Natural killer cell (primary cell): ENCODE measurements at places on chromosomes 11 and 22. TPM values are rescaled to one million over a fixed set of nuclear protein-coding genes. Genes with fewer than 3 reads are reported as not detected.
A peak's percentile ranks its signal among the peaks of the same experiment; 100 is the strongest.

DNA sequence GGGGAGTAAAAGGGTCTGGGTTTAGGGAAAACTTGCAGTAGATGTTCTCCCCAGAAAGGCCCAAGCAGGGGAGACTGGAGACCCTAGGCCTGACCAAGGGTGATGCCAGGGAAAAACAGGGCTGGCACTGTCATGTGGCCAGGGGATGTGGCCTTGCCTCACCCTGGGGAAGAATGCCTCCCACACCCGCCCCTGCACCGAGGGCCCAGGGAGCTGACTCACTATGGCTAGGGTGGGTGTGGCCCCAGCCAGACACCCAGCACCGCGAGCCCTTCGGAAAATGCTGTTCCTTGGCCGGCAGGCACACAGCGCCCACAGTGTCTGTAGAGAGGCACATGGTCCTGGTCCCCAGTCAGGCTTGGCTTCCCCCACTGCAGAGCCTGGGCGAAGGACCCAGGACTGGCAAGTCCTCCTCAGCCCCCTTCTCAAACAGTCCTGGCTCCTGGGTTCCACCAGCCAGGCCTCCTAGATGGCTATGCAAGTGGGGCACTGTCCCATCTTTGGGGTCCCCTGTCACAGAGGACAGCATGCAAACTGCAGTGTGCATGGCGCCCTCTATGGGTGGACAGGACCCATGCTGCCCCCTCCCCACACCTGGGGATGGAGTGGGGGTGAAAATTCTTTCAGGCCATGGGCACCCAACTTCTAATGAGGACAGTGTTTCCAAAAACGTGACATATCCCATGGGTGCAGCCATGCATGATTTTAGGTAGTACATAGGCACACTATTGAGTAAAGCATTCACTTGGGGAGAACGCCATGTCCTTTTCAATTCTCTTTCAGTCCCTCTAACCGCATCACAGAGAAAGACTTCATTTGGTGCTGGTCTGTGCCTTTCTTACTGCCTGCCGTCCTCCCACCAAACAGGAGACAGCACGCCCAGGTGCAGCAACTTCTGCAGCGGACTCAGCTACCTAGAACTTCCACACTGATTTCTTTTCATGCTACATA is 15.2 kb downstream of the TMPRSS5 start:
- DNase-seq = no peak
- no peak overlapping the region for H3K27ac ChIP-seq
- H3K4me1 ChIP-seq = no peaks in the 10 kb centered on the region
- no peak overlapping the region for H3K4me3 ChIP-seq

DNA sequence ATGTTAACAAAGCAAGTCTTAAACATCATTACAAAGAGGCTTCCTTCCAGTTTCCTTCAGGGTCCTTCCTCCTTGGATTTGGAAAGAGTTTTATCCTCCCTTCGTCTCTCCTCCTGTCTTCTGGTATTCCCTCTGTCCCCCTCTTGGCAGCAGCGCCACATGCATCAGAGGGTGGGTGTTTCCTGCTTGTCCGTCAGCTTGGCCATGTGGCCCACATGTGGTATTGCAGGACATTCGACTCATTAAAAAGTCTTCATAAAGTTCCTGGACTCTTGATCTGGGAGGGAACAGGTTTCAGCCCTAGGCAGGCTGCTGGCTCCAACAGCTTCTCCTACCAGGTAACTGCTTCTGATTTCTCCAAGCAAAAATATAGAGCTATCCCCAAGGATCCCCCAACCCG is 189.8 kb downstream of the CSNK2A3 start:
- H3K4me1 ChIP-seq = no peaks in the 10 kb centered on the region
- no peak for DNase-seq
- H3K27ac ChIP-seq = no peak overlapping the region

- H3K4me3 ChIP-seq = no peak overlapping the region
- H3K36me3 ChIP-seq = no peaks in the 10 kb centered on the region
- peaks cover 3% of the 10 kb centered on the region for H3K4me1 ChIP-seq
Observed at GRCh38 chr11:66415423-66415822, 5.4 kb upstream of the NPAS4 start.

- H3K27me3 ChIP-seq = no peaks in the 10 kb centered on the region
- H3K36me3 ChIP-seq = no peaks in the 10 kb centered on the region
- H3K27ac ChIP-seq = no peak overlapping the region
- no peak for DNase-seq
Observed at GRCh38 chr11:41533761-41534160, 74.3 kb upstream of the LRRC4C start.

DNA sequence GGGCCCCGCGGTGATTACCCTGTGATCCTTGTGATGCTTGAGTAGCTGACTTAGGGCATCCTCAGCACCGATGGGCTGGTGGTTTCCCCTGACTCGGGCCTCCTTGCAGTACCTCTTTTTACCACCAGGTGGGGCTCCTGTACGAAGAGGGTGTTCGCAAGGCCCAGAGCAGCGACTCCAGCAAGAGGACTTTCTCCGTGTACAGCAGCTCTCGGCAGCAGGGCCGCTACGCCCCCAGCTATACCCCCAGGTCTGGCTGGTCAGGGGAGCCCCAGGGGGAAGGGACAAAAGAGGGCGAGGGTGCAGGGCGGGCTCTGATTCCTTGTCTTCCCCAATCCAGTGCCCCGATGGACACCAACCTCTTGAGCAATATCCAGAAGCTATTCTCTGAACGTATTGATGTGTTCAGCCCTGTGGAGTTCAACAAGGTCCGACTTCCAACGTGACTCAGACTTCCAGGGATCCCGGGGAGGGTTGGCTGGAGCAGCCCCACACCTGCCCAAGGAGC is 1.3 kb upstream of the TM7SF2 start:
- peaks cover 17% of the 10 kb centered on the region for H3K36me3 ChIP-seq
- DNase-seq = peak; percentile 96

DNA sequence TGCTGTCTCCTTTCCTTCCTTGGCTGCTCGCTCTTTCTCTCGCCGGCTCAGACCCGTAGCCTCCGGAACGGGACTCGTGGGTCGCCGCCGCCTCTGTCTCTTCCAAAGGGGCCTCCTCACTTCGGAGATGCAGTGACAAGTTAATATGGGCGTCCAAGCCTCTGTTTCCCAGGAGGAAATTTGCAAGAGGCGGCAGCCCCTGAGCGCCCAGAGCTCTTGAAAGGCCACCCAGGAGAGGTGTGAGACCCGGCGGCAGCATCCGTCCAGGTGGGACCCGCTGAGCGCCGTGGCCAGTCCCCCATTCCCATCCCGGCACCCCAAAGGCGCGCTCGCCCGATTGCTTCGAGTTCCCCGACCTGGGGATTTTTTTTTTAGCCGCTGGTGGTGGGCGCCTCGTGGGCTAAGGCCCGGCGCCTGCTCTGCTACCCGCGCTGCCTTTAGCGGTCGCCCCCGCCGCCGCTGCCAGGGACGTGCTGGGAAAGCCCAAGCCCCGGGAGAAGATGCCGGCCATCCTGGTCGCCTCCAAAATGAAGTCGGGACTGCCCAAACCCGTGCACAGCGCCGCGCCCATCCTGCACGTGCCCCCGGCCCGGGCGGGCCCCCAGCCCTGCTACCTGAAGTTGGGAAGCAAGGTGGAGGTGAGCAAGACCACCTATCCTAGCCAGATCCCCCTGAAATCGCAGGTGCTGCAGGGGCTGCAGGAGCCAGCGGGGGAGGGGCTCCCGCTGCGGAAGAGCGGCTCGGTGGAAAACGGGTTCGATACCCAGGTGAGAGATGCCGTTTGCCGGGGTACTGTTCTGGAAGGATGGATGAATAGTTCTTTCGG is 772 bp downstream of the NAV2 start:
- no peak overlapping the region for H3K27ac ChIP-seq
- peaks cover 28% of the 10 kb centered on the region for H3K27me3 ChIP-seq

DNA sequence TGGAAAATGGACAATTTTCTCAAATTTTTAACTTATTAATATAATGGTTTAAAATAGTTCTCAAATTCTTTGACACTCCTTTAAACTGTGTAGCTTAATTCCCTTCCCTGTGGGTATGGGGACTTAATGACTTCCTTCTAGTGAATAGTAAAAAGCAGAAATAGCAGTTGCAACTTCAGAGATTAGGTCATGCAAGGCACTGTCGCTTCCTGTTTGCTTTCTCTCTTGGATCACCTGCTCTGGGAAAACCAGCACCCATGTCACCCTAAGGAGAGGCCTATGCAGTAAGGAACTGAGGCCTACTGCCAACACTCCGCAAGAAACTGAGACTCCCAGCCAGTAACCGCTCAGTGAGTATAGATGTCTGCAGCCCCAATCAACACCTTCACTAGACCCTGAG is 5.5 kb upstream of the PANX3 start:
- DNase-seq = no peak
- H3K27me3 ChIP-seq = no peaks in the 10 kb centered on the region
- H3K4me3 ChIP-seq = no peak overlapping the region
- H3K36me3 ChIP-seq = no peaks in the 10 kb centered on the region

DNA sequence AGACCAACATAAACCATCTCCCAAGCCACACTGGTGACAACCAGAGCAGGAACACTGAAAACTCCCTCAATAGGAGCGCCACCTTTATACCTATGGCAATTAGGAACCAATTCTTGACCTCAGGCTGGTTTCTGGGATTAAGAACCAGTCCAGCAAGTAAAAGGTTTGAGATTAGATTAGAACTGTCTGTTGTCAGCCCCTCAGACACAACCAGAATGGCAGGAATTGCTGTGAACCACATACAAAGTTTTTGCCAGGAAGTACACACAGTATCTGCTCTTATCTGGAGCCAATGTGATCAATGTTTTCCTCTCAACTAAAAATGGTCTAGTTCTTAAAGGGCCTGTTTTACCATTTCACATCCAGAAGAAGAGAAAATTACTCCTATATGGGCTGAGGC is 55.2 kb downstream of the RBFOX2 start:
- no peak overlapping the region for H3K4me3 ChIP-seq
- no peaks in the 10 kb centered on the region for H3K4me1 ChIP-seq
- H3K36me3 ChIP-seq = no peaks in the 10 kb centered on the region

GRCh38 chr22:47114813-47115517 is 352.5 kb downstream of the TBC1D22A start:
- H3K4me3 ChIP-seq = no peak overlapping the region
- peaks cover 18% of the 10 kb centered on the region for H3K36me3 ChIP-seq
- H3K27me3 ChIP-seq = no peaks in the 10 kb centered on the region
- no peak for DNase-seq
- H3K4me1 ChIP-seq = no peaks in the 10 kb centered on the region

GRCh38 chr11:93756748-93757147 is 15.3 kb downstream of the C11orf54 start:
- H3K4me1 ChIP-seq = no peaks in the 10 kb centered on the region
- H3K4me3 ChIP-seq = no peak overlapping the region
- peaks cover 48% of the 10 kb centered on the region for H3K36me3 ChIP-seq
- H3K27ac ChIP-seq = no peak overlapping the region

- H3K4me3 ChIP-seq = no peak overlapping the region
- no peak for DNase-seq
- no peaks in the 10 kb centered on the region for H3K4me1 ChIP-seq
- H3K36me3 ChIP-seq = no peaks in the 10 kb centered on the region
- H3K27ac ChIP-seq = no peak overlapping the region
- no peaks in the 10 kb centered on the region for H3K27me3 ChIP-seq
Observed at GRCh38 chr11:47204637-47204989, 10.2 kb upstream of the DDB2 start.

DNA sequence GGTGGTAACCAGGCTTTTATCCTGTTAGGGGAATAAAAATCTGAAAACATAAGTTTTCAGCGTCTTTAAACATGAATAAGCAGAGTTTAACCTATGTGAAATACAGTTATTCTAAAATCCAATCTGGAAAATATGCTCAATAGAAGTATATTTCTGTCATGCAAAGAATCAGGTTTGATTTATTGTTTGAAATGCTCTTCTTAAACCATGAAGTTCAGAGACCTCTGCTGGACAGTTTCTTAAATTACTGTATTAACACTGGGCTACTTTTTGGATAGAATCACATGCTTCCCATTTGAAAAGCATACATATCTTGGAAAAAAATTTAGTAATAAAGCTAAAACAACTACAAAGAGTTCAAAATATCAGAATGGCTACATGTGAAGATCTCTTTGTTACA is 25.4 kb downstream of the APIP start:
- no peak overlapping the region for H3K27ac ChIP-seq
- no peaks in the 10 kb centered on the region for H3K4me1 ChIP-seq
- DNase-seq = peak; percentile 50
- no peak overlapping the region for H3K4me3 ChIP-seq
- H3K27me3 ChIP-seq = no peaks in the 10 kb centered on the region

DNA sequence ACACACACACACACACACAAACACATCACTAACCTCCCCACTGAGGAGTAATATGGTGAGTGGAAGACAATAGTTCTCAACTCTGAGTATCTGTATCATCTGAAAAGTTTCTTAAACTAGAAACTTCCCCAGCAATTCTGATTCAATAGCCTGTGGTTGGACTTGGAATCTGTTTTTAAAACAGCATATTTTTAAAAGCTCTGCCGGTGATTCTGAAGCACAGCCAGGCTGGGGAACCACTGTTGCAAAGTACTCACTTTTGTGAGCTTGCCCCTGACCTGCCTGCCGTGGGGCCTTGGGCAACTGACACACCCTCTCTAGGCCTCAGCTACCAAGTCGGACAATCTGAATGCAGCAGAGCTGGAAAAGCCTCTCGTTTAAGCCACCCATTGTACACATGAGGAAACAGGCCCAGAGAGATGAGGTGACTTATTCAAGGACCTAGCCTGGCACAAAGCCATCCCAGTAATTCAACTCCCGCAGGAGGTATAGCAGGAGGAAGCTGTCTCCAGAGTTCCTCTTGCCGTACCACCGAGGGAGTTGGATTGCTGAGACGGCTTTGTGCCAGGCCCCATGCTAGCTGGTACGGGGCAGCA is 8.9 kb downstream of the SLC15A3 start:
- no peaks in the 10 kb centered on the region for H3K36me3 ChIP-seq
- H3K4me1 ChIP-seq = no peaks in the 10 kb centered on the region
- H3K27me3 ChIP-seq = no peaks in the 10 kb centered on the region
- H3K4me3 ChIP-seq = no peak overlapping the region

GRCh38 chr11:2472428-2473186 is 27.8 kb downstream of the KCNQ1 start:
- H3K4me3 ChIP-seq = no peak overlapping the region
- H3K27ac ChIP-seq = no peak overlapping the region
- DNase-seq = no peak
- no peaks in the 10 kb centered on the region for H3K36me3 ChIP-seq
- H3K27me3 ChIP-seq = no peaks in the 10 kb centered on the region

The SELENOH gene
- total RNA-seq = 55.3 TPM

The OR52I1 gene
- total RNA-seq = not detected

The SLC36A4 gene
- 14.6 TPM for total RNA-seq

The RIMBP3C gene
- 0.35 TPM for total RNA-seq

The SAA1 gene
- total RNA-seq = not detected
